DMS79 treated with DMSO at 0.1 percent for 48 hours (cell line): ENCODE measurements at places on chromosomes 3 and 15.

DNA sequence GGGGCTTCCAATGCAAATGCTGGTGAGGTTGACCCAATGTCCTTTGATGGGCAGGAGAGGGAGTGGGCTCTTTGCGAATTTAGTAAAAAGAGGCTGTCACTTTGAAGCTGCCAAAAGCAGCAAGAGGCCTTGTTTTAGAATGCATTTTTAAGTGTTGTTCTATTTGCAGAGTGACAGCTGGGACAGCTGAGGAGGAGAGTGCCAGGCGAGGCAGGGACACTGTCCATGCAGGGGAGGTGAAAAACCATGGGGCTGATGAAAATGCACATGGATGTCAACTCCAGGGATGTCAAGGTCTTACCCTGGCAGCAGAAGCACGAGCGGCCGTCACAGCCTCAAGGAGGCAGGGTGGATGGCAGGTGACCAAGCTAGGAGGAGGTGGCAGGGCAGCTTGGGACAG, 279.8 kb downstream of the ADAMTS17 start:
- DNase-seq = no peak

DNA sequence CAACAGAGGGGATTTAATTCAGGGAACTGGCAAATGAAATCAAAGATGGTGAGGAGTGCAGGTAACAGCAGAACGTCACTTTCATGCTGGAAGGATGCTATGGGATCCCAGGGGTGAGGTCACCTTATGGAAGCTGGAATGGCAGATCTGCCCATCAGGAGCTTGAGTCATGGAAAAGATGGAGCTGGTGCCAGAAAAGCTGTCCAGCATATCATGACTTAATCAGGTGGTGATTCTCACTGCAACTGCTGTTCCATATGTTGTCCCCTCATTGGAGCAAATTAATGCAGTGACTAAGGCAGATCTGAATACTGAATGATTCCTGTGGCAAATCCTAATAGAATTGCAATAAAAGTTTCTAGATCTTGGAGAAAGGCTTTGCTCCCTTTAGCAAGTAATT, 38.4 kb downstream of the HHLA2 start:
- DNase-seq = no peak

- no peak for DNase-seq
These were observed 120.1 kb upstream of the NMNAT3 start for GRCh38 chr3:139797724-139798343.

- no peak for DNase-seq
These were observed 990.5 kb downstream of the OTOL1 start for GRCh38 chr3:162487138-162487537.

GRCh38 chr3:136142592-136142991, 53.5 kb downstream of the MSL2 start:
- no peak for DNase-seq

DNA sequence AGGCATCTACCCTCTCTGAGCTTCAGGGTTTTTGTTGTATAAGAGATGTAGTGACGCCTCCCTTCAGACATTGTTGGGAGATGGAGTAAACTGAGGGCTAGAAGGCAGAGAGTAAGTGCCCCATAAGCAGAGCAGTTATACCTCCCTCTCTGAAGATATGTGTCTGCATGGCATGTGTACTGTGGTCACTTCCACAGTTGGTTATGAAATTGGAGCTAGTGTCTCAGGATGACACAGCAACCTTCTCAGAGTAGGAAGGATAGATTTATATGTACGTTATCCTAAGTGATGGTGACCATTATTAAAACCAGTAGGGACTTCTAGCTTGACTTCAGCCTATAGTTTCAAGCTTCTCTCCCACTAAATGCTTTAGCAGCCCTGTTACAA, 17.9 kb downstream of the PXK start:
- no peak for DNase-seq
